Activated CD8-positive, alpha-beta memory T cell treated with anti-CD3 and anti-CD28 coated beads, Interleukin-2, amount 50 U/mL, for 4 hours (primary cell): ENCODE measurements at places on chromosomes 5 and 9.

GRCh38 chr9:120490888-120491595, 88.9 kb downstream of the CDK5RAP2 start:
- no peak for DNase-seq

GRCh38 chr5:14834584-14835550, 36.7 kb downstream of the ANKH start:
- DNase-seq: no peak

- peak; percentile 24 for DNase-seq
Observed at GRCh38 chr5:139660923-139661814, 13.0 kb downstream of the CXXC5 start.

- no peak for DNase-seq
Observed at GRCh38 chr5:154999865-155000264, 13.7 kb upstream of the KIF4B start.

GRCh38 chr5:109877670-109878045, 187.9 kb downstream of the MAN2A1 start:
- no peak for DNase-seq

- DNase-seq: no peak
Observed at GRCh38 chr5:138754699-138755057, 1.5 kb downstream of the CTNNA1 start.

DNA sequence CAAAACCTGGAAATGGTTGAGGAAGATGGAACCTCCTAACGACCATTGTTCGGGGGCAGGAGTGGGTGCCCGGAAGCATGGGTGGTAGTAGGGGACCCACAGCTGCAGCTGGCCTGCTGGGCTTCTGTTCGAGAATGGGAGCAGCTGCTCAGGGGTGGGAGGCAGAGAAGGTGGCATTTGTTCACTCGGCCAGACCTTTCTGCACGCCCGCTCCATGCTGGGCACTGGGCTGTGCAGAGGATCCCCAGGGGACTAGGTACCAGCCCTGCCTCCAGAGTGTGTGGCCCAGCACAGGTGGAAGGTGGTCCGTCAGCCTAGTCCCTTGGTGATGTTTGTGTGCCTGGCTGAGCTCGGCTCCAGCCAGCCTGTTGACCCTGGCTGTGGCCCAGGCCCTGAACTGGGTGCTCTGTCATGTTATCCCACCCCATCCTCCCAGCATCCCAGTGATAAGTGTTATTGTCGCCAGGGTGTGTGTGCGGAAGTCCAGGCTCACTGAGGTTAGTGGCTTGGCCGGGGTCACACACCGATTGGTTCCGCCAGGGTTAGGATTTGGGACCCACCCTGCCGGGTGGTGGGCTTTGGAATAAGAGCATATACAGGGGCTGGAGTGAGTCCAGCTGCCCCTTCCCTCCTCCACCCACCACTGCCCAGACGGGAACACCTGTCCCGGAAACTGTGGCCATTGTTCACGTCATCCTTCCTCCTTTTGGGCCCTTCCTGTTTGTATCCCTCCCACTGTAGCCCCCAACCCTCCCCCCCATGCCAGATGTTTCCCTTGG, 4.8 kb downstream of the N4BP3 start:
- no peak for DNase-seq

DNA sequence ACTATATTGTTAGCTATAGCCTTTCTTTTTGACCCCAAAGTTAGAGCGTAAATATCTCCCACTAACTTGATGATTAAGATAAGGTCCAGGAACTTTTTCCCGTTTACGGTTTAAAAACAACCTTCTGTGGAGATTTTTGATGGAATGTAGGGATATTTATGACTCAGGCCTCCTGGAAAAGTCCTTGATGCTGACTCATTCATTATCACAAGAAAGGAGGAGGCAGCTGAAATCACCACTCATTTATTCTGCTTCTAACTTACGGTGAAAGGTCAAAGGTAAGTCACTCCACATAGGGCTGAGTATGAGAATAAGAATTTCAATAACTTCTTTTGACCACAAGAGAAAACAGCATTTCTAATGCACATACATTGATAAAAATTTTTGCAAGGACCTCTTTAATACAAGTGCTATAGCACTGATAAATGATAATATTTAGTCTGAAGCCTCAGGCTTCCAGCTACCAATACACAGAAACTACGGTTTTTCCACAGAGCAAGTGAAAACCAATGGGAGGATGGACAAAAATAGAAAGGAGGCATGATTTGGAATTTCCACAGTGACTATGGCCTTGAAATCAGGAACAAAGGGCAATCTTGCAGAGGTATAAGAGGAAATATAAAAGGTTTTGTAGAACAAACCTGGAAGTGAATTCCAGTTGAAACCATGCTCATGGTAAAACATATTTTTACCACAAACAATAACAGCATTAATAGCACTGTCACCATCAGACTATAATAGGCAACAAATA, 146.5 kb downstream of the PPP2R2B start:
- DNase-seq: no peak

DNA sequence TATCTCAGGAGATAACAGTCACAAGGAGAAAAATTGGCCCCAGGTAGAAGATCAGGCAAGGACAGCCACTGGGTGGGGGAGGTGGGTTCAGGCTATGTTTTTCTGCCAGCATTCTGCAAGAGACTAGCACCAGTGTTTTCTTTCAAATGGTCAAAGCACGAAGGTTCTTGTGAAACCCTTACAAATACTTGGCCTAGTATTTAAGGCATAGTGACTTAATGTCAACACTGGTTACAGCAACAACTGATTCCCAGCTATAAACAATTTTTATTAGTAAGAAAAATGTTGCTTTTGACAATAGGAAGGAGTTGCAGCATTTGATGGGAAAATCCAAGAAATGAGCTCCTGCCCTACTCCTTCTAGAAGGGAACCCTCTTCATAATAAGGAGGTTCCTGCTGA, 349.6 kb downstream of the SLIT3 start:
- DNase-seq: no peak

DNA sequence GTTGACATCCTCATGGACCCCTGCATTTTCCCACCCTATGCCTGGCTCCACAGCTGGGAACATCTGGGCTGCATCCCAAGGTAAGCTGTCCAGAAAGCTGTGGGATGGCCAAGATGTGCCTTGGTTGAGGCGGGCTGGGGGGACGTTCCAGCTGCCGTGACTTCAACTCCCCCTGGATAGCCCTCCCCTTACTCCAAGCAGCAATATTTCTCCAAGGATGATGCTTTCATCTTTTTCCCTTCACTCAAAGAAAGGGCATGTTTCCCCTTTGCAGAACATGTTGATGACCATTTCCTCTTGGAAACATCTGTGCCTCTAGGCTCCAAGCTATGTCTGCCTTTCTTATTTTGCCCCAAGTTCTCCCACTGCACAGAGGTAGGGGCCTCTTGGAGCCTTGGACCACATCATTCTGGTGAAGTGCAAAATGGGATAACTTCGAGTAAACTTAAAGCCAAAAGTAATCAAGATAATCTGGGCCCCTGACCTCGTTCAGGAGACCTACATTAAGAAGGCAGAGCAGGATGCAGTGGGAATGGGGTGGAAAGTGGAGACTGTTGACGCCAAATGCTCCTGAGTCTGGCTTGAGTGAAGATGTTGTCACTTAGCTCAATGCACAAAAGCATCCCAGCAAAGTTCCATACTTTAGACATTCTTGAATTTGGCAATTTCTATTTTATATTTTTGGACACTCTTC, 175.2 kb downstream of the GAS1 start:
- DNase-seq: no peak

- DNase-seq: no peak
Observed at GRCh38 chr5:135890867-135891266, 4.8 kb downstream of the IL9 start.

DNA sequence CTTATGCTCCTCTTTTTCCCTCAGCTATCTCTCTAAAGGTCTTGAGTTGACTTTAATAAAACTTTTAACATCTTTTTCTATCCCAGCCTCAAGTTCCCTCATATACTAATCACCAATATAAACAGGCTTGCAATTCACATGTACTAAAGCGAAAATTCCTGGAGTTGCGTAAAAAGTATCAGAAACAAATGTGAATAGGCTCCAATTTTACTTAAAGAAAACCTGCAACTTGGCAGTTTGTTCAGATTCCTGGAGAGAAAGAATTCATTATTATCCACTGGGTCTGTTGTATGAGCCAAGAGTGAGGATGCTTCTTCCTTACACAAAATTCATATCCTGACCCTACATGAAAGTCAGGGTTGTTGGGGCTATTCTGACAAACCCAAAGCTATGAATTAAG, 384.2 kb downstream of the DTWD2 start:
- no peak for DNase-seq

- peak; percentile 76 for DNase-seq
Observed at GRCh38 chr9:34633851-34634550, 3.6 kb downstream of the SIGMAR1 start.

- no peak for DNase-seq
Observed at GRCh38 chr9:36721846-36722588, 149.3 kb downstream of the MELK start.

DNA sequence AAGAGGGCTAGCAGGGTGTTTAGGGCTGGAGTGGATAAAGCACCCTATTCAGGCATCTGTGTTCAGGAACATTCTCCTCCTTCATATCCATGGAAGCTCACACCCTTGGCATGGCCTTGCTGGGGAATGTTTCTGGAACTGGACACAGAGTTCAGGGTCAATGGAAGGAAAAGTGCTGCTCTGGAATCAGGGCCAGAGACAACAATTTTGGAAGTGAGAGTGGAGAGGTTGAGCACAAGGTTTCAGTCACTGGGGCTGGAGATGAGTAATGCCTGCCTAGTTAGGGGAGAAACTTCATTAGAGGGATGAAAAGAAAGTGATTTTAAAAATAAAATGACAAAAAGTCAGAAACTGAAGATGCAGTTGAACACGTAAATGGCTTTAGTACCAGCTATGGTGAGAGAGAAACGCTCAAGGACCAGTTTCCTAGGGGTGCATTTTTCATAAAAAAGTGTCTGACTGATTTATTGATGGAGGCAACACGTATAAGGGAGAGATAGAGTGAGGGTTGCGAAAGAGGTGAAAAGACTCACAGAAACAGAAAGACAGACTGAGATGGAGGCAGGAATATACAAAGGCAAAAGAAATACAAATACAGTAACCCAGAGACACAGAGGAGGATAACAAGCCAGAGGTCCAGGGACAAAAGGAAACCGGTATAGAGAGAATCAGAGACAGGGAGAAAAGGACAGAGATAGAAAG, 8.0 kb upstream of the TNFSF15 start:
- no peak for DNase-seq

GRCh38 chr5:132388244-132389050, 18.9 kb downstream of the SLC22A5 start:
- no peak for DNase-seq

DNA sequence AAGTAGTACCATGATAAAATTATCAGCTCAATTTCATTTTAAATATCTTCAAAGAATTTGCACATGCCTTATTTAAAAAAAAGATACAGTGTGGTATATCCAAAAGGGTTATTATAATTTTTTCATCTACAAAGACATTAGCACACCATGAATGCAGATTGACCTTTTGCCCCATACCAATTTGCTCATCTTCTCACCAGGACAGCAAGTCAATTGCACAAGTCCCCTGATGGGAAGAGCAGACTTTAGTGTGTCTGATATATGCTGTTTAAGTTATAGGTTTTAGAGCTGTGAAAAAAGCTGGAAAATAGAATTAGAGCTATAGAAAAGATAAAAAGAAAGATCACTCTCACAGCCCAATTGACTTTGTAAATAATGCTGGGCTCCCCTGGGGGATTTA, 325.8 kb upstream of the CDH6 start:
- DNase-seq: no peak

- no peak for DNase-seq
Observed at GRCh38 chr9:136880651-136881050, 5.7 kb upstream of the TRAF2 start.

DNA sequence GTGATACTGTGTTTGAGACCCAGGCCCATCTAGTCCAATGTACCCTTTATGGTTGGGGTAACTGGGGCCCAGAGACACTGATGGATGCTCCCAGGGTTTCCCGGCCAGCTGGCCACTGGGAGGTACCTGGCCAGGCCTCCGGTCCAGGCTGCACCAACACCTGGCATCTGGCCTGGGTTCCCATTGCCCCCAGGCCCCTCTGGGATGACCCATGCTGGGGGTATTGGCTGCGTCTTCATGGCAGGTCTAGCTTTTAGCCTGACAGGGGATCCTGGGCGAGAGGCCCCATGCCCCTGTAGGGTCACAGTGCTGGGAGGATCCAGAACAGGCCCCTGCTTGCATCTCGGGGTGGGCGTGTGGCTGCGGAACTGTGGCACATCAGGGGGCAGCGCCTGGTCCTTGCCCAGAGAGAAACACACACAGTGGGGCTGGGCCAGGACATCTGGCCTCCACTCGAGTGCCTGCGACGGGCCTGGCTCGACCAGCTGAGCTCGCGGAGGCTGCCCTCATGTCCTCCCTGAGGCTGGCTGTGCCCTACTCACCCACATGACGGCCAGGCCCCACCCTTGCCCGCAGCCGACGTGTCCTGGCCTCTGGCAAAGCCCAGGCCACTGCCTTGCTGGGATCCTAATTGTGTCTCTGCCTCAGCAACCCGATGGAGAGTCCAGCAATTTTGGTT, 21.5 kb upstream of the COL5A1 start:
- peak; percentile 15 for DNase-seq

GRCh38 chr9:84357275-84357674, 16.7 kb upstream of the SLC28A3 start:
- DNase-seq: no peak

DNA sequence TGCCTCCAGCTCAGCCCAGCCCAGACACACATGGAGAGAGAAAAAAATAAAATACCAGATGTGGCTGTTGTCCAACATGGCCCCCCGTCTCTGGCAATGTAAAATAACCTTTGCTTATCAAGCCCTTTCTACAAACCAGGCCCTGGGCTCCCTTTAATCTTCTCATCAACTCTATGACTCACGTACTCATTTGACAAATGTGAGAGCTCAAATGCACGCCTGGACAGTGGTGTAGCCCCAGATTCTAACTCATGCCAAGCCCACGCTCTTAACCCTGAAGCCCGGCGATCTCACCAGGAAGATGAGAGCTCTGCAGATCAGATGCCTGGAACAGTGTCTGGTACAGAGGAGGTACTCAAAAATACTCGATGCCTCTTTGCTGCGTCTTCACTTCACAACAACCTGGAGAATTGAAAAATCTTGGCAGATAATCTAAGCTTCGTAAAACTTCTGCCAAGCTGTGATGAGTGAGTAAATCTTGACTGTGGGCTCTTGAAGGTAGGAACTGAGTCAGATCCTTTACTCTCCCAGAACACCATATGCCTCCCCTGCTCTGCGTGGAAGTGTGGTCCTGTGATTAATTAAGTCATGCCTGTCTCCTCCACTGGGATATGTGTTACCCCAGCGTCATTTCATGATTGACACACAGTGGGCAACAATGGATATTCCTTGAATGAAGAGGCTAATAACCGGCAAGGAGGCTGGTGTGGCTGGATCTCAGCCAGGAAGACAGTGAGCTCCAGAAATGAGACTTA, 102.0 kb upstream of the FSTL4 start:
- no peak for DNase-seq

- peak; percentile 60 for DNase-seq
Observed at GRCh38 chr5:35854248-35854647, 2.4 kb upstream of the IL7R start.

DNA sequence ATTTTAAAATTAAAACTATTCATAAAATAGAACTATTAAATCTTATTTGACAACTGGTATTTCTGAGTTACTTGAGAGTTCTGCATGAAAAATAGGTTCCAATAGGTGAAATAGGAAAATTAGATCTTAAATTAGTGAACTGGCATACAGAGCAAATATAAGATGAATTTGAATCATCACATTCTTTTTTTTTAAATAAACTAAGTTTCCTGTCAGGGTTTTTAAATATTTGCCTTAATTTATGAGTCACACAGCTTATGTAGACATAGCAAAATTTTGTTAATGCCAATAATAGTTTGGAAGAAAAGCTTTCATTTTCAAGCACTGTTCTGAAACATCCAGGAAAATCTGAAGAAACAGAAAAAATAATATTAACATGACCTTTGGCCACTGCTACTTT, 311.7 kb upstream of the HAPLN1 start:
- no peak for DNase-seq
